ENCODE measurements at places on chromosomes 4 and X.

DNA sequence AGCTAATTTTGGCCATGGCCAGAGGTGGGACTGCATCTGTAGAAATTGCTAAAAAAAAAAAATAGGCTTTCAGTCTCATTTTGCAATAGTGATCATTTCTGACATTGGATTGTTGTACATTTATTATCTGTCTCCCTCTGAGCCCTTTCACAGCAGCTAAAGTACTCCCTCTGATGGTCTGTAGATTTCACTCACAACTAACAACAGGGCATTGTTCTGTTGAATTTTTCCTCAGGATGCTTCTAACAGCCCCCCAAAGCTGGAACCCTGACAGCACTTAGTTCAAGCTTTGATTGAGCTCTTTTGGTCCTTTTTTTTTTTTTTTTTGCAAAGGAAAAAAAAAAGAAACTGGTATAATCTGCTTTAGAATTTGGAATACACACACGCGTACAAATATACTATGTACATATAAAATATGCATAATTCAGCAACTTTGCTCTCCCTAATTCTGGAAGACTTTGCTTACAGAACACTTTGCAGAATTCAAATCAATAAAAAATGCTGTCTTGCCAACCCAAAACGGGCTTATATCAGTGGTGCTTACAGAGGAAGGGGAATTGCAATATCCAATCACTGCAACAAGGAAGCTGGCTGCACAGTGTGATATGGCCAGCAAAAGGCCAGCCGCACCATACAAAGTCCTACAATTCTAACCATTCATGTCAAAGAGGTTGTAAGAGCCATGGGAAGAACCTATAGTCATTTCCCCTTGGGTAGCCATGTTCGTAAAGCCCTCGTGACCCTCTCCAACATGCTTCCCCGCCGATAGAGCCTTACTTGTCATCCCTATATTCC lies 406.4 kb downstream of the SMARCA1 start:
- DNase-seq: no peak

DNA sequence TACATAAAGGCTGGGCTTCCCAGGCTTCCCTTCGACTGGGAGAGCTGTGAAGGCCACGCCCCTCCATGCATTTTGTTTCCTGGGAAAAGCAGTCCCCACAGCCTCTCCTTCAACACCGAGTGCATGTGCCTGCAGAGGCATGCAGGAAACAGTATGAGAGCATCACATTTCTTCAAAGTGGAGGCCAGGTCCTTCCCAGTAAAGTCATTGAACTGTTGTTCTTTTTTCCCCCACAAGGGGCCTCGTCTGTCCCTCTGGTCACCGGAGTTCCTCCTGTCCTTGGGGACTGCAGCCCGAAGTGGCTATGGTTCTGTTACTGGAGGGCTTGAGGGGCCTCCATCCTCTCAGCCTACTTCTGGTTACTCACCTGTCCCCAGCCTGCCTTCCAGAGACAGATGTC lies 56.0 kb downstream of the RAI2 start:
- no peak for DNase-seq

DNA sequence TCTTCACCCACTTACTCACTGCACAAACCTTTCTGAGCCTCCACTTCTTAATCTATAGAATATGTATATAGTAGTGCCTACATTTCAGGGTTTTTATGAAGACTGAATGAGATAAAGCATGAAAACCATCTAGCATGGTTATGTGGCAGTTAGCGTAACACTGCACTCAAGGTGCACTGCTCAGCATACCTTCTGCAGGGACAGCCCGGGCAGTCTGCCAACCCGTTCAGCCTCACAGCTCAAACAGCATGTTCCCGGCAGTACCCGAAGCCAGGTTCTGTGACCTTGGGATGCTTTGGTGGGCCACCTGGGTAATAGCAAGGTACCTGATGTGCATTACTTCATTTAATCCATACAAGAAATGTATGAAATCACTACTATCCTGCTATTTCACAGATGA lies 81.4 kb downstream of the DOCK11 start:
- no peak for DNase-seq

- DNase-seq: no peak
Measured at GRCh38 chr4:127425851-127426250, 206.9 kb upstream of the INTU start.

GRCh38 chr4:179768996-179769395 lies 2326.8 kb upstream of the AGA start:
- DNase-seq: no peak

DNA sequence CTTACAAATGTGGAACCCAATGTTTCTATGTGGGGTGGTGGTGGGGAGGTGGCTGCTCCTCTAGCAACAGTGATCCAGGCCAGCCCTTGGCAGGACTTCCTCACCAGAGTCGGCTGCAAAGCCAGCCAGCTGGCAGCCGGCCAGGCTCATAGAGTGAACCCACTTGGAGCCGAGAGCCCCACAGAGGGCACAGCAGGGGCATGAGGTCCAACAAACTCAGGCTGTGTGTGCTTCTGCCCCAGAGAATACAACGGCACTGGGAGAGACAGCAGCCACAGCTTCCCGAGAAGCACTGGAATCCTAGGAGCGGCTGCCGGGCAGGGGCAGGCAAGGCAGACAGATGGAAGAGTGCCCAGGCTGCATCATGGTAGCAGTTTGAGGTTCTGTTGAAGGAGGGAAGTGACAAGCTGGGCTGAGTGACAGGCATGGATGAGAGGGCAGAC lies 23.5 kb upstream of the SOWAHD start:
- DNase-seq: no peak

DNA sequence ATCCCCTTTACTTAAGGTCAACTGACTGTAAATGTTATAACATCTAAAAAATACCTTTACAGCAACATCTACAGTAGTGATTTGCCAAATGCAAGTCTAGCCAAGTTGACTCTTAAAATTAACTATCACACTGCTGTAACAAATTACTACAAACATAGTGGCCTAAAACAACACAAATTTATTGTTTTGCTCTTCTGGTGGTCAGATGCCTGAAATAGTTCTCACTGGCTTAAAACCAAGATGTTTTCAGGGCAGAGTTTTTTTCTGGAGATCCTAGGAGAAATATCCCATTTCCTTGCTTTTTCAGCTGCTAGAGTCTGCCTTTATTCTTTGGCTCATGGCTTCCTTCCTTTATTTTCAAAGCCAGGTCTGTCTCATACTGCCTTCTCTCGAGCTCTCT lies 120.5 kb downstream of the ADGRL3 start:
- no peak for DNase-seq

Measured in cortex of kidney (tissue), 1 donor.